ENCODE measurements at places on chromosomes 7 and 10.

DNA sequence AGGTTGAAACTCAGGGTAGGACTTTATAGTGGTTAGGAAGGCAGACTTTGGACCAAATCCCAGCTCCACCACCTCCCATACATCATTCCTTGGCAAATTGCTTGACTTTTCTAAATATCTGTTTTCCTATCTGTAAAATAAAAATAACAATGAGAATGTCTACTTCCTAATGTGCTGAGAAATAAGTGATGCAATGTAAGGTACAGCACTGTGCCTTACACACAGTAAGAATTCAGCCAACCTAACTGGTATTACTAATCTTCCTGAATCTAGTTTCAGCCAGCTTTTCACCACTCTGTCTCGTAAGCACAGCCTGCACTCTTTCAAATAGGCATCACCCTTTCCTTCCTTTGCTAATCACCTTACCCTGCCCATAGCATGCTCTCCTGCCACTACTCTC is 9.7 kb downstream of the PRLHR start:
- DNase-seq: no peak

DNA sequence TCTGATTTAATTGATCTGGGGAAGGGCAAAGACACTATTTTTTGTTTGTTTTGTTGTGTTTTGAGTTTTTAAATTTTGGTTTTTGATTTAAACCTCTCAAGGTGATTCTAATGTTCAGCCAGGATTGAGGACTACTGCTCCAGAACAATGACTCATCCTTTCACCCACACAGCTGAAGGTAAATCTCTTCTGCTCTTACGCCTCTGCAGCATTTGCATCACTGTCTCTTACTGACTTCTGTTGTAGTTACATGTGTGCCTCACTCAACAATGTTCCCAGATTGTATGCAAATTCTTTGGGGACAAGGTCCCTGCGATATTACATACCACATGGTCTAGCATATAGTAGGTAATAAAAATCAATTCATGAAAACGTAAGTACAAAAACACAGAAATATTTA is 467.5 kb upstream of the LRRN3 start:
- no peak for DNase-seq

DNA sequence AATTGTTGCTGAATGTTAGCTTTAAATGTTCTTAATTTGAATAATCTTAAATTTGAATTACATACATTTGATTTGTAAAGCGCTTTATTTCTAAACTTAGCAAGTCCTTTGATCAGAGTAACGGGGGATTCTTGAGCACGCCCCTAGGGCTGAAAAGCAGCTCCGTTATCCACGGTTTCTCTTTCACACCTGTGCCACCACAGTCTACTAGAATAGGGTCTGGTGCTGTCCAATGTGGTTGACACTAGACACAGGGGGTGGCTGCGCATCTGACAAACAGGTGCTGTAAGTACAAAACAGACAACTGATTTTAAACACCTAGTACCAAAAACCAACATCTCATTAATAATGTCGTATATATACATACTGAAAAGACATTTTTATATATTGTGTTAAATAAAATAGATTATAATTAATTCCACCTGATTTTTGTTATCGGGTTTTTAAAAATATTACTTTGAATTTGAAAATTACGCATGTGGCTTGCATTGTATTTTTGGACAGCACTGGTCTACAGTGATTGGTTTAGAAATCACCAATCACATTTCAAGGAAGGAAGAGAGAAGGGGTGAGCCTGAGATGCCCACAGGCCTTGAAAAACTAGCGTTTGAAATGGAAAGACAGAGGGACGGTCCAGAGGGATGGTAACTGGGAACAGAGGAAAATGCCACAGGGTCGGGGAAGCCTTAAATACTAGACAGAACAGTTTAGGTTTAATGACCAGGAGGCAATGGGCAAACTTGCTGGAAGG is 7.3 kb downstream of the SEPHS1 start:
- no peak for DNase-seq

DNA sequence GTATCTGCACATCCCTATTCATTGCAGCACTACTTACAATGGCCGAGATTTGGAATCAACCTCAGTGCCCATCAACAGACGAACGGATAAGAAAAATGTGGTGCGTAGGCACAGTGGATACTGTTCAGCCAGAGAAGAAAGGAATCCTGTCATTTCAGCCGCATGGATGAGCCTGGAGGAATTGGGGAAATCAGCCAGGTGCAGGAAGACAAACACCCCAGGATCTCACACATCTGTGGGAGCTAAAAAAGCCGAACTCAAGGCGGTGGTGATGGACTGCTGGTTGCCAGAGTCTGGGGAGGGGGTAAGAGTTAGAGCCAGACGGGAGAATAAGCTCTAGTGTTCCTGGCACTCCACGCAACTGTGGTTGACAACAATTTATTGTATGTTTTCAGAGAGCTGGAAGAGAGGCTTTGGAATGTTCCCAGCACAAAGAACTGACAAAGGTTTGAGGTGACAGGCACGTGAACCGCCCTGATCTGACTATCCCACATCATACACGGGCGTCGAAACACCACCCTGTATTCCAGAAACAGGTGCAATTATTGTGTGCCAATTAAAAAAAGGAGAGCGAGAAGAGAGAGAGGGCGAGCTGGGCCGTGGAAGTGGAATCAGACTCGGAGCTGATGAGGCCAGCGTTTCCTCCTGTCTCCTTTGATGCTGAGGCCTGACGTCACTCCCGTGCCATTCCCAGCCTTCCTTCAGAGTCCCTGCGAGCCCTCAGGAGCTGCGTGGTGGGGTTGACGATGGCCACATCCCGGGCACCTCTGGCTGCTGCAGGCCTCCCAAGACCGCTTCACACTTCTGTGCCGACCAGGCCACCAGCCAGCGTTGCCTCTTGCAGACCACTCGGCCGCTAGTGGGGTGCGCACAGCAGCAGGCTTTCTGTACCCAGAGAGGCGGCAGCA is 189.5 kb downstream of the DNAJB6 start:
- no peak for DNase-seq

- no peak for DNase-seq
These were observed 4.6 kb upstream of the SKAP2 start for GRCh38 chr7:26868841-26869495.

DNA sequence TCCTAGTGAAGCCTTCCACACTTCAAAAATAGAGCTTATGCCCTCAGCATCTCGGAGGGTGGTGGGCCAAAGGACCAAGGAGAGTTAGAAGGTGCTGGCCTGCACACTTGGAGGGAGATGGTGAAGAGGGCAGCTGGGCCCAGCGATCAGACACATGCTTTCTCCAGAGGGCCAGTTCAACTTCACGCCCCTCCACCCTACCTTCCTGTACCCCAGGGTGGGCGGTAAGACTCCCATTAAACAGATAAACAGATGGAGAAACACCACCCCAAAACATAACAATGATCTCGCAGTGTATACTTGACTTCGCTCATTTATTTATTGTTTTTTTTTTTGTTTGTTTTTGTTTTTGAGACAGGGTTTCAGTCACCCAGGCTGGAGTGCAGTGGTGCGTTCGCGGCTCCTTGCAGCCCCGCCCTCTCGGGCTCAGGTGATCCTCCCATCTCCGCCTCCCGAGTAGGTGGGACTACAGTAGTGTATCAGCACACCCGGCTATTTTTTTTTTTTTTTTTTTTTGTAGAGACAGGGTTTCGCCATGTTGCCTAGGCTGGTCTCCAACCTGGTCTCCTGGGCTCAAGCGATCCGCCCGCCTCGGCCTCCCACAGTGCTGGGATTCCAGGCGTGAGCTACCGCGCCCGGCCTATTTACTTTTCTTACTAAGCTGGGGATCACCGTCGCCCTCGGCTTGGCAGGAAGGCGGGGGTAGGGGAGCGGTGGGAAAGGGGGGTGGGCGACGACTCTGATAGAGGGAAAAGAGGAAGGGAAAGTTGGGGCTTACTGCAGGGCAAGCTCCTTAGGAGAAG is 1.8 kb downstream of the C10orf95 start:
- peak; percentile 79 for DNase-seq

- DNase-seq: no peak
These were observed 18.5 kb upstream of the TSPAN13 start for GRCh38 chr7:16735020-16735419.

DNA sequence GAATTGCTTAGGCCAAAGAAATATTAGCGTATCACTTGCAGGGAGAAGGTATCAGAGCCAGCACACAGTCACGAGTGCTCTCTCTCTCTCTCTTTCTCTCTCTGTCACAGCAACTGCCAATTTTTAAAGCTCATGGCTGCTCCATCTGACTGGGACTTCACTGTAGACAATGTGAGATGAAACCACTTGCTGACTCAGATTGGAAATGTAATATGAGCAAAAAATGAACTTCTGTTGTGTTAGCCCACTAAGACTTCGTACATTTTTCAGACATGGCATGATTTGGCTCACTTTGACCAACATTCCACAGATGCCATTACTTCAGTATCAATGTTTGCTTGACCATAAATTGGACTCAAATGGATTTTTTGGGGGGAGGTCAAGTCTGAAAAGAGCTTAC is 68.1 kb downstream of the DGKB start:
- DNase-seq: no peak

- no peak for DNase-seq
These were observed 7.9 kb downstream of the CPED1 start for GRCh38 chr7:120996333-120996987.

- no peak for DNase-seq
These were observed 652.8 kb upstream of the CELF2 start for GRCh38 chr10:10364902-10365301.

GRCh38 chr10:77357611-77358310 is 279.8 kb downstream of the KCNMA1 start:
- no peak for DNase-seq

- no peak for DNase-seq
These were observed 240.5 kb upstream of the PRSS58 start for GRCh38 chr7:142498364-142498763.

DNA sequence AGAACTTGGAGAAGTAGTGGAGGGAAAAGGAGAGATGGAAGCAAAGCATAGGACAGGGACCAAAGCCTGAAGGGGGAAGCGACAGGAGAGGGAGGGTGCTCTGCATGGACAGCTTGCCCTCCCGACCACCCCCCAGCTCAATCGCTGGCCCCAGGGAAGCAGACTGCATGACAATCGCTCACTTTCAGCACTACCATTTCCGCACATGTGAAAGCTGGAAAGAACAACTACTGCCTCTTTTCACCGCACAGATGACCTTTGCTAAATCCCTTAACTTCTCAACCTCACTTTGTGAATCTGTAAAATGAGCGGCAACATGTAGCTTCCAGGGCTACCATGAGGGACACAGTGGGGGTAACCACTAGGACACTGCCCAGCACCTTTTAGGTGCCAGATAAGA is 17.1 kb downstream of the VOPP1 start:
- no peak for DNase-seq

GRCh38 chr7:132782777-132783640 is 206.7 kb upstream of the PLXNA4 start:
- no peak for DNase-seq

- DNase-seq: no peak
These were observed 234.1 kb downstream of the FOXP2 start for GRCh38 chr7:114648680-114649079.

DNA sequence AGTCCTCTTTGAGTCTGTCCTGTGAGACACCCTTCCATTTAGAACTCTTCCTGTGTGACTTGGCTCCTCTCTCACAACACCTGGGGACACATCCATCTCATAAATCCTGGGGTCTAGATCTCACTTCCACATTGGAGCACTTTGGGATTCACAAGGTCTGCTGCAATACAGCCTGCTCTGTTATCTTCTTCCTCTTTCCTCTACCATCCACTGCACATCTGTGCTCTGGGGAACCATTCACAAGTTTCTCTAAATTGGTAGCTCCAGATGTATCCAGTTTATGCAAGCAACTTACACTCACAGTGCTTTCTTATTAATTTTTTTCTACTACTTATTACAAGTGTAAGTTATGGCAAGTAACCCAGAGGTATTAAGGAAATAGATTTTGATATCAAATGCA is 5.5 kb upstream of the FIGNL1 start:
- DNase-seq: no peak

DNA sequence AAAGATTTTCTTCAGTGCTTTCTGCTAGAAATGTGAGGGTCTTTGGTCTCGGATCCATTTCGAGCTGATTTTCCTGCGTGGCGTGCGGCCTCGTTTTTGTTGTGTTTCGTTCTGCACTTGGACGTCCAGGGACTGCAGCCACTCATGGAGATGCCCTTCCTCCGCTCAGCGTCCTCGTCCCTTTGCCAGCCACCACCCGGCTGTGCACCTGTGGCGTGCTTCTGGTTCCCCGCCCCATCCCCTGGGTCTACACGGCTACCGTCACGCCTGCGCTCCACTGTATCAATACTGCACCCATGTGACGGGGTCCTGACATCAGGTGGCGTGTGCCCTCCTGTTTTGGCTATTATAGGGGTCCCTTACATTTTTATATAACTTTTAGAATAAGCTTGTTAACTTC is 42.7 kb upstream of the NKX6-2 start:
- DNase-seq: no peak

DNA sequence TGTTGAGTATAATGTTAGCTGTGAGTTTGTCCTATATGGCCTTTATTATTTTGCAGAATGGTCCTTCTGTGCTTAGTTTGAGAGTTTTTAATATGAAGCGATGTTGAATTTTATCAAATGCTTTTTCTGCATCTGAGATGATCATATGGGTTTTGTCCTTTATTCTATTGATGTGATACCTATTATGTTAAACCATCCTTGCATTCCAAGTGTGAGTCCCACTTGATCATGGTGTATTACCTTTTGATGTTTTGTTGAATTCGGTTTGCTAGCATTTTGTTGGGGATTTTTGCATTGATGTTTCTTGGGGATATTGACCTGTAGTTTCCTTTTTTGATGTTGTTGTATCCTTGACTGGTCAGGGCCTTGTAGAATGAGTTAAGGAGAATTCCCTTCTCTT is 166.4 kb downstream of the MLLT10 start:
- no peak for DNase-seq

GRCh38 chr7:33221390-33221789 is 92.0 kb downstream of the BBS9 start:
- no peak for DNase-seq

Measured in stimulated activated CD4-positive, alpha-beta T cell treated with anti-CD3 and anti-CD28 coated beads, Interleukin-15, amount 100 ng/mL, for 48 hours (primary cell).